ENCODE measurements at places on chromosomes 7 and 10.

- DNase-seq: no peak
Observed at GRCh38 chr7:37440738-37441385, 7.8 kb downstream of the ELMO1 start.

DNA sequence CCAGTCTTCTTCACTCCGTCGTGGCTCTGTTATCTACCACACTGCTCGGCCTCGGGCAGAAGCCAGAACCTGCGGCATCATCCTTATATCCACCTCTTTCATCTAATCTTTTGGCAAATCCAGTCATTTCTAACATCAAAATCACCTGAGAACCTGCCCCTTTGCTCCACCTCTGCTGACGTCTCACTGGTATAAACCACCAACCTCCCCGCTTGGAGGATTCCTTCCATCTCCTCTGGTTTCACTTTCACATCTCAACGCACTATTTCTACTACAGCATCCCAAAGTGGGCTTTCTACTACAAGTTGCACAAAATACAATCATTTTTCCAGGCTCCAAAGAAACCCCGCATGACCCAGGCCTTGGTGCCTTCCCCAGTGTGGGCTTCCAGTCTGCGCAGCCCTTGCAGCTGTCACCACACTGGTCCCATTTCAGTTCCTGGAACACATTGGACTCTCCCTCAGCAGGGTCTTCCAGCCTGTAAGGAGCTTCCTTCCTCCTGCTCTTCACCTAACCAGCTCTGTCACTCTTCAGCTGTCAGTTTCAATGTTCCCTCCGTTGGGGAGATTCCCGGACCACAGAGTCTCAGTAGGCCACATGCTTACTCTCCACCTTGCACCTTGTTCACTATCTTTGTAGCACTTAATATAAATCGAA lies 85.0 kb downstream of the PRKCQ start:
- no peak for DNase-seq

- DNase-seq: no peak
Observed at GRCh38 chr10:59508296-59508695, 145.9 kb upstream of the FAM13C start.

GRCh38 chr7:71548746-71549145 lies 416.8 kb downstream of the GALNT17 start:
- no peak for DNase-seq

DNA sequence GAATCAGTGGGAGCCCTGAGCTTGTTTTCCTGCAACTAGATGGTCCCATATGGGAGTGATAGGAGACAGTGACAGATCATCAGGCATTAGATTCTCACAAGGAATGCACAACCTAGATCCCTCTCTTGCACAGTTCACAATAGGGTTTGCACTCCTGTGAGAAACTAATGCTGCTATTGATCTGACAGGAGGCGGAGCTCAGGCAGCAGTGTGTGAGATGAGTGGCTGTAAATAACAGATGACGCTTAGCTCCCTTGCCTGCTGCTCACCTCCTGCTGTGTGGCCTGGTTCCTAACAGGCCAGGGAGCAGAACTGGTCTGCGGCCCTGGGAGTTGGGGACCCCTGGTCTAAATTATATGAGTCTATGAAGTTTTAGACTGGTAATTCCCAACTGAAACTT lies 3.9 kb downstream of the MIOS start:
- DNase-seq: no peak

GRCh38 chr7:25109276-25109675 lies 15.8 kb downstream of the CYCS start:
- no peak for DNase-seq

- peak; percentile 93 for DNase-seq
Observed at GRCh38 chr7:37201003-37201875, 247.4 kb downstream of the ELMO1 start.

- no peak for DNase-seq
Observed at GRCh38 chr7:70704831-70705346, 427.1 kb upstream of the GALNT17 start.

DNA sequence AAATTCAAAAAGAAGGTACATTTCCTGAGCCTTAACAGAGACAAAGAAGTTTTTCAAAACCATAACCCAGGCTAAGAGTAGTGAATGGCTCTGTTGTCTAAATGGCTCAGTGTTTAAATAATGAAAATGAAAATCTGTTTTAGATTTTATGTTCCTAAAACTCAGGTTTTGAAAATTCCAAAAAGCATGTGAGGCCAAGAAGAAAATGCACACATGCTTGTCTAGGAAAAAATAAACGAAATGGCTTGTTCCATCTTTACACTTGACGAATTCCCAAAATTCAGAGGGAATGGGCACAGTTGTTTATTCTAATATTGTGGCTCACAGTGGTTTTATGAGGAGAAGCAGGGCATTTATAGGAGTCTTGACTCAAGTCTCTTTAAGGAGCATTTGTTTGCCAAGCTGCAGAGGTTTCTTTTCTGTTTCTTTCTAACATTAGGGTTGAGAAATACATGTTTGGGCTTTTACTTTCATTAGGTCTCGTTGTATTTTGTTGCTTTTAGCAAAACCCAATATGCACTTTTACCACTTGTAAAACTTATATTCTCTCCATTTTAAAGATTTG lies 527.6 kb upstream of the ANKRD30A start:
- DNase-seq: no peak

GRCh38 chr7:66138994-66139752 lies 24.5 kb downstream of the CRCP start:
- DNase-seq: no peak

GRCh38 chr10:30550967-30551815 lies 78.4 kb downstream of the LYZL2 start:
- DNase-seq: no peak

DNA sequence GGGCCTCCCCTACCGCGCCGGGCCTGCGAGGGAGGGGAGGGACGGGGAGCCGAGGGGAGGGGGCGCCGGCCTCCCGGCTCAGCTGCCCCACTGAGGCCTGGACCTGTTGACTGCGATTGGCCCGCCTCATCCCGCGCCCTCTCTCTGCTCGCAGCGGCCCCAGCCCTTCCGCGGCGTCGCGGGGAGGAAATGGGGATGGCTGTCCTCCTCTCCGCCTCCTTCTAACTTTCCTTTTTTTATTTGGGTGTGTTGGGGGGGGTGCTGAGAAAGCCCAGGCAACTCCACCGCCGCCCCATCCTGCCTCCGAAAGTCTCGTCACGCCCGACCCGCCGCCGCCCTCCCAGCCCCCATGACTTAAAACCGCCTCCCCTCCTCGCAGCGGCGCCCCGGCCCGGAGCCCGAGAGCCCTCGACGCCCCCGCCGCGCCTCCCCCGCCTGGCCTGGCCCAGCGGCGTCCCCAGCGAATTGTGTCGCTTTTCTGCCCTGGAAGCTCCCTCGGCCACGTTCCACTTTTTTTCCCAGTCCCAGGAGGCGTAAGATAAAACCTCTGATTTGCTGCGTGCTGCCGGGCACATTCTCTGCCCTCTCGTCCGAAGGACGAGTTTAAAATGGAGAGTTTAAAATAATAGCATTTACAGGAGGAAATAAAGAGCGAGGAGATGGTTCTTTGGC lies 842 bp upstream of the SKIDA1 start:
- peak; percentile 93 for DNase-seq

GRCh38 chr7:50369143-50370026 lies 64.9 kb downstream of the IKZF1 start:
- no peak for DNase-seq

DNA sequence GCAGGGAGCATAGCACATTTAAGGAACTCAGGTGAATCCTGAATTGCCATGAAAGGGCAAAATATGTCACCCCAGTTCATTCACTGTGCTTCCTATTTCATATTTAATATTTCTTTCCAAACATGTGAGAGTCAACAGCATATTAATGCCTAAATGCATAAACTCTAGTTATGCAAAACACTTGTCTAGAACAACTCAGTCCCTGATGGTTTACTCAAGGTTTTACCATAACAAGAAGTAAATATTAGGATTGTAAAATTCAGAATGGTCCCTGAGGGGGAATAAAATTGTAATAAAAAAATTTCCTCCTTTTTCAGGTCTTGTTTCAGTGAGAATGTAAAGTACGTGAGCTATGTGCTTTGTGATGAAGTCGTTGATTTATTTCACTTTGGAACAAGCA lies 51.7 kb upstream of the SEPHS1 start:
- DNase-seq: no peak

DNA sequence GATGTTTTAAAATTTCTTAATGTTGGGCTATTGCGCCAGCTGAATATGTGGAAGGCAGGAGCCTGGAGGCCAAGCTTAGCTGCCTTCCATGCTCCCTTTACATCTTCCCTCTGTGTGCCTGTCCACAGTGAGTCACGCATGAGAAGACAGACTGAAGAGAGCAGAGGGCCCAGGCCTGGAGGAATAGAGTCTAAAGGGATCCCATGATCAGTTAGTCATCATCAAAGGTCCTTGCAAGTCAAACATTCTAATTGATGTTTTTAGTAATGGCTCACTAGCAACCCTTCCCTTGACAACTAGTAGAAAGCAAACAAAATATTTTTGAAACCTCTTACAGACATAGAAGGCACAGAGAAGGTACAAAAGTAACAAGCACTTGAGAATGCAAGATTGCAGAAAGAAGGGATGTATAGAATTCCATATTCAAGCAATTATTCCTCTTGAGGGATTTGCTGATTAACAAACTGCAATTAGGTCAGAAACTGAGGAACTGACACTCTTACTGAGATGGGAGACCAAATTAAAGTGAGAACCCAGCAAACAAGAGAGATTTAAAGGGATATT lies 30.7 kb upstream of the APBB1IP start:
- no peak for DNase-seq

- no peak for DNase-seq
Observed at GRCh38 chr7:66205741-66206090, 582 bp downstream of the TPST1 start.

DNA sequence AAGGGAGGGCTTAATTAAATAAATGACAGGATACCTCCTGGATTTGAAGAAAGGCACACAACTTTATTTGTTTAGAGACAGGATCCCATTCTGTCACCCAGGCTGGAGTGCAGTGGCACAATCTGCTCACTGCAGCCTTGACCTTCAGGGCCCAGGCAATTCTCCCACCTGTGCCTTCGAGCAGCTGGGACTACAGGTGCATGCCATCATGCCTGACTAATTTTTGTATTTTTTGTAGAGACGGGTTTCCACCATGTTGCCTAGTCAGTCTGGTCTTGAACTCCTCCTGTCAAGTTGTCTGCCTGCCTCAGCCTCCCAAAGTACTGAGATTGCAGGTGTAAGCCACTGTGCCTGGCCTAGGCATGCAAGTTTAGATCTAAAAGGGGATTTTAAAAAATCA lies 272.7 kb upstream of the MBL2 start:
- DNase-seq: no peak

- no peak for DNase-seq
Observed at GRCh38 chr7:135775230-135775629, 26.6 kb upstream of the FAM180A start.

DNA sequence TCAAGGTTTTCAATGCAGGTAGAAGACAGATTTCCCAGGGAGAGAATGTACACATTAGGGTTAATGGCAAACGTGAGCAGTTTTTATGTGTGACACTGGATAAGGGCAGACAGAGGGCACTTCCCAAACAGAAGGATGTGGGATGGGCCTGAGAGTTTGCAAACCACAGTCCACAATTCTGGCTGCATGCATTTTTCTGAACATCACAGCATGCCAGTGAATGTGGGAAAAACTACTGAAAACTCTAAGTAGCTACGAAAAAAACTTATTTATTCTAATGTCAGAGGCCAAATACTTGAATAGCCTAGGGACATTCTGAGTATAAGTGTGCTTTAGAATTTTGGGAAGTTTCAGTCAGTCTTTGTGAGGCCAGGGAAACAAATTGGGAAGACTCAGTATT lies 145.9 kb downstream of the NRCAM start:
- no peak for DNase-seq

DNA sequence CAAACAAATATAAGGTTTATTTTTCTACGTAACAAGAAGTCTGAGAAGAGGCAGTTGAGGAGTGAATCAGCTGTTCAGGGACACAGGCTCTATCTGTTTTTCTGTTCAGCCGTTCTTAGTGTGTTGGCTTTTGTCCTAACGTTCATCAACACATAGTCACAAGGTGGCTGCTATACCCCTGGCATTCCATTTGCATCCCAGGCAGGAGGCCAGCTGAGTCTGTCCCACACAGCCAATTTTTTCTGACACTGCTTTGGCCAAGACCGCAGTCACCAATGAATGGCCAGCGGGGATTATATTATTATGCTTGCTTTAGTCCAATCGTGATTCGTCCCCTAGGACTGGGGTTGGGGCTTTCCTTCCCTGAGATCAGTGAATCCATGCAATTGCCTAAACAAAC lies 143.4 kb upstream of the CHST15 start:
- DNase-seq: no peak
